NCI-H748 treated with DMSO at 0.1 percent for 48 hours (cell line): ENCODE measurements at places on chromosomes 6 and 20.
A peak's percentile ranks its signal among the peaks of the same experiment; 100 is the strongest.

GRCh38 chr6:159059141-159059540 is 14.3 kb upstream of the TAGAP start:
- no peak for DNase-seq

- no peak for DNase-seq
Measured at GRCh38 chr20:48544402-48545339, 283.1 kb downstream of the PREX1 start.

DNA sequence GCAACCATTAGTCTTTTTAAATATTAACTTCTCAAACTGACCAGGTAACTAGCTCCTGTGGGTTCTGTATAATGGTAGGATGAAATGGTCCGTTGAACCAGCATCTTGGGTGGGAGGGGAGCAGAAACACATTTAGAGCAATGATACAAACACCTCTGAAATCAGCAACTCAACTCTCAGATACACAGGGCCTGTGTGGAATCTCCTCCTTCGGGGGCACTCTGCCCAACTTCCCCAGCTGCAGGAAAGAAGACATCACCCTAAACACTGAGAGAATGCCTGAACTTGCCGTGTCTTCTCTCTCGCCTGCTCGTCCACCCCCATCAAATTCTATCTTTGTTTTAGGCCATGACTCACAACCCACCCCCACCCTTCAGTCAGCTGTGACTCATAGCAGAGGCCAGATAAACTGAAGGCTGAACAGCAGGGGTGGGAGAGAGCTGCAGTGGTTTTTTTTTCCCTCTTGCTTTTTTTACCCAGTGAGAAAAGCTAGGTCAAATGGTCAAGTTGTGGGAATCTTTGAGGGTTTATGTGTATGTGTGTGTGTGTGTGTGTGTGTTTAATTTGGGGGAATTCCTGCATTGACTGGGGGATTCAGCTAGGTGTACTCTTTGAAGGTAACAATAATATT is 593.4 kb upstream of the JAG1 start:
- peak; percentile 21 for DNase-seq

GRCh38 chr6:43952746-43953145 is 174.5 kb downstream of the MRPL14 start:
- no peak for DNase-seq
